Activated naive CD4-positive, alpha-beta T cell treated with anti-CD3 and anti-CD28 coated beads, Interleukin-2, amount 50 U/mL, for 16 hours (primary cell): ENCODE measurements at places on chromosomes 2 and 18.

DNA sequence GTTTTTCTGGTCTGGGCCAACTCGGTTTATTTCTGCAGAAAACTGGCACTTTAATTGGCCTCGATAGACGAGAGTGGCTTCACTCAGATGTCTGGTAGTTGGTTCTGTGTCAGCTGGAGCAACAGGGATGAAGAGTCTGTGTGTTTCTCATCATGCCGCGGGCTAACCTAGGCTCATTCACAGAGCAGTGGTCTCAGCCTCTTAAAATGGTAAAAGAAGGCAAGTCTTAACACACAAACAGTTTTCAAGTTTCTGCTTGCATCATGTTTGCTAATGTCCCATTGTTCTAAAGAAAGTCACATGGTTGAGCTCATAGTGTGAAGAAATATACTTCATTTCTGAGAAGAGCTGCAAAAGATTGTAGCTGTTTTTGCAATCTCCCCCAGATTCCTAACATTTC is 37.5 kb upstream of the ANXA4 start:
- DNase-seq = no peak

GRCh38 chr2:85185431-85185940 is 52.3 kb downstream of the TCF7L1 start:
- no peak for DNase-seq

DNA sequence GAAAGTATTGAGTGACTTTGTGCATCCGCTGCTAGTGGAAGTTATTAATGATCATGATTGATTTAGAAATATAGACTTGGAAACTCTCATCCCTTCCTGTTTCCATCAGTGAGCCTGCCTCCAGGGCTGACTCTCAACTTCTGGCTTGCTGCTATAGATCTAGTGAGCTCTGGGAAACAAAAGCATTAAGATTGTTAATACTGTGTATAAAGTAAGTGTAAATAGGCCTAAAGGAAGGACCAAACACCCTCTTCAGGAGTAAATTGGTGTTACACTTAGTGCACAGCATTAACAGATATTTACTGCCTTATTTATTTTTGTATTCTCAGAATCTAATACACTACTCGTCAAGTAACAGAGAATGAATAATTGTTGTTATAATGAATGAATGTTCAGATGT is 285.6 kb downstream of the THSD7B start:
- DNase-seq = no peak

DNA sequence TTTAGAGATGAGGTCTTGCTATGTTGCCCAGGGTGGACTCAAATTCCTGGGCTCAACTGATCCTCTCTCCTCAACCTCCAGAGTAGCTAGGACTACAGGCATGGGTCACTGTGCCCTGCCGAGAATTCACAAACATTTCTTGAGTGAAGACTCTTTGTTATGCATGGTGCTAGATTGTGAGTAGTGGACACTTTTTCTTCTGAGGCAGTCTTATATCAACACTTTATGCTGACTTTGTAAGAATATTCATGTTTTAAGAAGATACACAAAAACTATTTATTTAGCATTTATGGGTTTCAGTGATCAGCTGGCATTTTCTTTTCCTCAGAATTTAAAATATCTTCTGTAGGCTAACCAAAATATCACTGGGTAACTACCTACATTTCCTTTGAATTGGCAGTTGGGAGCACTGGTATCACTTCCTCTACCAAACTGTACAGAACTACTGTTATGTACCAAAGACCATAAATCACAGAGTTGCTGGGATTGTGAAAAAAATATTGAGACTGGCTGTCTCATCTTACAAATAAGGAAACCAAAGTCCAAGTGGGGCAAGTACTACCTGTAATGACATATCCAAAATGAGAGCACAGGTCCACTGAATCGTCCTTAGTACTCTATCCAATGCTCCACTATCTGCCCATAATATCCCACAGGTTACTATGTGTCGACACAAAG is 34.0 kb downstream of the DOCK10 start:
- DNase-seq = no peak

GRCh38 chr2:32068-32467 is 14.2 kb downstream of the FAM110C start:
- DNase-seq = no peak

DNA sequence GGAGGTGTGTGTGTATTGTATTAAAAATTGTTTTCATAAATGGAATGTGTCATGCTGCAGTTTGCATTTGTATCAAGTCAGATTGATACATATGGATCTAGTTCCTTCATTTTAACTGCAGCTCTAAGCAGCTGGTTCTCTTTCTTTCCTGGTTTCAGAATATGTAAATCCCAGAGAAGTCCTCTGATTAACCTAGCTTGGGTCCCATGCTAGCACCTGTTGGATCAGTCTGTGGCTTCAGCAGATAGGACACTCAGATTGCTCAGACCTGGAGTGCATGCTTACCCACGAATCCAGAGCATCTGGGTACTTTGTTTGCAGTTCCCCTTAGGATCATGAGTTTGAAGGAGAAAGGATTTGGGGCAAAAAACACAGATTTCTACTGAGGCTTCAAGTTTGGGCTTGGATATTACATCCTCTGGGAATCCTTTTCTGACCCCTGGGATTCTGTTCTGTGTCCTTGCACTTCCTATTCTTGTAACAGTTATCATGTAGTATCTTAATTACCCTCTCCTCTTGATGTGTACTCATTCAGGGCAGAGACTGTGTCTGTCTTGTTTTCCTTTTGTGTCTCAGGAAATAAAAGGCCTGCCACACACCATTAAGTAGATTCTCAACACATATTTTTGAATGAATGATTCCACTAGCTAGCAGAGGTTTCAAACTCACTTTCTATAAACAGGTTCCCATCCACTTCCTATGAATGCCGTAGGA is 142.1 kb downstream of the PHLPP1 start:
- no peak for DNase-seq

GRCh38 chr2:241929551-241930490 is 60.3 kb downstream of the RTP5 start:
- DNase-seq = no peak

- no peak for DNase-seq
Observed at GRCh38 chr2:48914477-48915089, 159.1 kb upstream of the LHCGR start.

DNA sequence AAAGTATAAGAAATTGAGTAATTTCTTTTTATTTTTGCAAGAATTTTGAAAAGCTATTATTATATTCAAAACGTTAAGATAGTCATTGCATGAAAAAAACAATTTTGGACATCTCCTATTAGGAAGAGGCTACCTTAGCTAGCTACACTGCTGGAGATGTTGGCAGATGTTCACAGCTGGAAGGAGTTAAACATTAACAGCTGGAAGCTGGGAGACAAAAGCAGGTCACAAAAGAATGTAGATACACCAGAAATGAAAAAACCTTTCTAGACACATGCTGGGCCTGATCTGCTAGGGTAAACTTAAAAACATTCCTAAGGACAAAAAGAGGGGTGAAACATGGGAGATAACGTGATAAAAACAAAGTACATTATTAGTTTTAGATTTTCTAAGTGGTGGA is 84.4 kb downstream of the SESTD1 start:
- no peak for DNase-seq

DNA sequence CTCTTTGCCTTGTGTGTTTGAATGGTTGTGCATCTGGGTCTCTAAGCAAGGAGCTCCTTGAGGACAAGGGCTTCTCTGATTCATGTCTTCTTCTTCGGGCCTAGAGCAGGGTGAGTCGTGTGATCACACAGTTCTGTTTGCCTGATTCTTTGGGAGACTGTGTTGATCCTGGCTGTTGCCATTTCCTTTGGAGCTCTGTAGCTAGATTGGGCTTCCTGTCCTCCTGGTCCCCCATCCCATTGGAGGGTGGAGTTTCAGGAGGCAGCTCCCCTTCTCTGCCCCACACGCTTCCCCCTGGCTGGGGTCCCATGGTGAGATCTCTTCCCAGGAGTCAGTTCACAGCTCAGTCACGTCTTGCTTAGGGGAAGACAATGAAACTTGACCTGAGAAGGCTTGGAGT is 92.8 kb downstream of the TRIB2 start:
- DNase-seq = no peak

DNA sequence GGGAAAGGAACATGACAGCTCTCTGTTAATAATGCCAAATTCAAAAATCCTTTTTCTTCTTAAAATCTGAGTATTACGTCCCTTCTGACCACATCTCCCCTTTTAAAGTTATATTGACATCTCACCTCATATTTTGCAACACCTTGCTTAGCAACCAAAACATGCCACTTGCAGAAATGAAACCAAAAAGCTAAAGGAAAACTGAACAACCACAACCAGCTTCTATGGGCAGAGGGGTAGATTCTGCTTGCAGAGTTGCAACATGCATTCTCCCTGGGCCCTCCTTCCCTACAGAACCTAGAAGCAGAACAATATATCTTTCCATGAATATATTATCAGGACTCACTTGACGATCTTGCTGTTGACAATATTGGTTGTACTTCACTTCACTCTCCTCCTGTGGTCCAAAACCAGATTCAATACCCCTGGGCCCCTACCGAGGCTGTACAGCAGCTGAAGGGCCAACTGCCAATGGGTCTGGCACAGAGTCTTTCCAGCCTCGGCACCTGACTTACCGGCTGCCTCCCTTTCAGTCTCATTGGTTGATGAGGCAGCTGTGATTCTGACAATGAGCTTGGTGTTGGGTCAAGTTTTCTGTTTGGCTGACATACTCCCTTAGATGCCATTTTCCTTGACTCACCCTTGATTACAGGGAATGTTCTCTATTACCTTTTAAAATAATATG is 616.6 kb downstream of the ZEB2 start:
- DNase-seq = no peak

- no peak for DNase-seq
Observed at GRCh38 chr2:105777031-105777482, 32.3 kb downstream of the NCK2 start.

GRCh38 chr2:162581959-162582798 is 238.2 kb downstream of the GCA start:
- no peak for DNase-seq

DNA sequence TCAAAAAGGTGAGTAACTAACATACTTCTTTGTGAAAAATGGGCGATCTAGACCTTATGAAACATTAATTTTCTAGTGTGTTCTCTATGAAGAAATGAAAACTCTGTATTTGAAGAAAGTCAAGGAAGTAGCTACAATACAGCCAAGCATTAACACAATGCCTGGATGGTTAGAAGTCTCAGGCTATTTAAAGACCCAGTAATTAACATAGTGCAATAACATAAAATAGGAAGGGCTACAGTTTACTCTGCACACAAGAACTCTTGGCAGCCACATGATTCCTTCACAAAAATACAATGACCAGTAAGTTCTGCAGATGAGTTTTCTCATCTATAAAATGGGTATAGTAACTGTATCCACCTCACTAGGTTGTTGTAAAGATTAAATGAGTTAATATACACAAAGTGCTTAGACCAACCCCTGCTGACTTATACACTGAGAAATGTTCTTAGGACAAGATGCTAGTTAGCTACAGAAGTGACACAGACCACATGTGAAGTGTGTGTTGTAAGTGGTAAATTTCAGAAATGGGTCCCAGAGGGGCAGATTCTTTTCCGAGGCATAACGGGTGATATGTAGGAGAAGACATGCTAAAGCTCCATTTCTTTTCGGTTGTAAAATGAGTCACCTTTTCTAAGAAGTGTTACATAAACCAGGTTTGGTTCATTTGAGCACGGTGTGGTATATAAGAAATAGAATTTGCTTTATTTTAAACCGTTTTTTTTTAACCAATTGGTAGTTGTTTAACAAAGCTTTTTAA is 61.8 kb downstream of the CXCR4 start:
- DNase-seq = no peak

- no peak for DNase-seq
Observed at GRCh38 chr18:10685484-10685883, 159.7 kb downstream of the NAPG start.

DNA sequence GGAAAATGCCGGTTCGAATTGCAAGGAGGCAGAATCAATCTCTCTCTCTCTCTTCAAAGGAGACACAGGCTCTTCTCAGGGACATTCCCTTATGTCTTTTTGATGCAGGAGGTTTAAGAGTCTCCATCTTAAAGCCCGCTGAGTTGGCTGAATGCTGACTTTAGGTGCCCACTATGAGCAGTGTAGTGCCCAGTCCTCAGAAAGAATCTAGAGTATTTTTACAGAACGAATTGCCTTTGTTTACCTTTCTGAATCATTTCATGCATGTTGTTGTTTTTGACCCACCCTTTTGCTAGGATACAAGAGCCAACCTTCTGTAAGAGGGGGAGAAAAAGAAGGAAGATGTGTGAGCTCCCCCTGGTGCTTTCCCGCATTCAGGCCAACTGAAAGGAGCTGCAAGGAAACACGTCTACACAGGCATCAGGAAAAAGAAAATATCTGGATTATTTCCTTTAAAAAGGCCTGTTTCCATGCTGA is 193.5 kb upstream of the TCF4 start:
- DNase-seq = no peak

DNA sequence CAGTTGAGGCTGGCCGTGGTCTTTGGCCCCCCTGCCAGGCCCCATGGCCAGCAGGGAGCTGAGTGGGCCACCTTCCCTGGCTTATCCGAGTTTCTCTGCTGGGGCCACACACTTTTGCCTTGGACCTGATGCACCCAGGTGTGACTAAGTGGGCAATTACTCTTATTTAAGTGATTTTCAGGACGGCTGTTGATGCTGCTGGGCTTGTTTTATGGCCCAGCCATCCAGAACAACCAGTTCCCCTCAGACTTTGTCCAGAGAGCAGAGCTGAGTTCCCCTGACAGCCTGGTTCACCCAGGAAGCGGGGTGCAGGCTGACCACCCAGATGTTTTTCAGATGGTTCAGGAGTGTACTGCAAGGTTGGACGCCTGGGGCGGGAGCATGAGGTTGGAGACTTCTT is 68.8 kb downstream of the GLI2 start:
- DNase-seq = no peak

- no peak for DNase-seq
Observed at GRCh38 chr2:210459880-210460279, 16.7 kb downstream of the LANCL1 start.

DNA sequence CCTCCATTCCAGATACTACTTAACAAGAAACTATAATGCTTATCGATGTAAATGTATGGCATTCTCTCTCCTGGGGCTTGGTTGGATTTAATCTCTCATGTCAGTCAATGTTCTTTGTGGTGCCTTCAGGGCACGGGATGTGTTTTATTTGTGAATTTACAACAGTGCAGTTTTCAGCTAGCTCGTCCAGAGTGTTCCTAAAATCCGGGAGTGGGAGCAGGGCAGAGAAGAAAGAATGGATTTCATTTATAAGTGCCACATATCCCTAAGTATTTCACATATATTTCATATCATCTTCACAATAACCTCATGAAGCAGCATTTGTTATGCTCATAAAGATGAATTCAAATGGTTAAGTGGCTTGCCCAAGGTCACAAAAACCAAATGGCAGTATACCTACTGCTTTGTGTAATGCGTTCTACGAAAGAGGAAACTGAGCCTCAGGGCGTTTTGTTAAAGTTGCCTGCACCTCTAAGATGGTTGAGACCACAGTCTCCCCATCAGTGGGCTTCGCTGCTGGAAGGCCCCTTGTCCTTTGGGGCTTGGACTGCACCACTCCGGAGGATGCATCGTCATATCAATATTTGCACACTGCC is 134.7 kb upstream of the MGAT5 start:
- no peak for DNase-seq

DNA sequence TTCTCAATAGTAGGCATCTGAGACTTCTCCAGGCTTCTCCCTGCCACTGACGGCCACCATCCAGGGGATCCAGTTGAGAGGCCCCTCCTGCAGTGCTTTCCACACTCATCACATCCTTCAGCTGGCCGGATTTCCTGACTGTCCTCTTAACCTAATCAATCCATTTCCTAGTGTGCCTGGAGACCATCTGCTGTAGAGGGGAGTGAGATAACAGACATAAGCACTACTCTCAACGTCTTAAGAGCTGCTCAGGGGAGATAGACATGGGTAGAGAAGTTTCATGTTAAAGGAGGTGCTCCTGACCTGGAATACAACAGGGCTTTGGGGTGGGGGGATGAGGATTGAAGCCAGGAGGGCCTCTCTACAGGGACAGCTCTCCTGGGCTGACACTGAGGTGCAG is 14.2 kb downstream of the SPR start:
- no peak for DNase-seq
